Fibroblast of villous mesenchyme (primary cell): ENCODE measurements at places on chromosomes 13 and 19.

DNA sequence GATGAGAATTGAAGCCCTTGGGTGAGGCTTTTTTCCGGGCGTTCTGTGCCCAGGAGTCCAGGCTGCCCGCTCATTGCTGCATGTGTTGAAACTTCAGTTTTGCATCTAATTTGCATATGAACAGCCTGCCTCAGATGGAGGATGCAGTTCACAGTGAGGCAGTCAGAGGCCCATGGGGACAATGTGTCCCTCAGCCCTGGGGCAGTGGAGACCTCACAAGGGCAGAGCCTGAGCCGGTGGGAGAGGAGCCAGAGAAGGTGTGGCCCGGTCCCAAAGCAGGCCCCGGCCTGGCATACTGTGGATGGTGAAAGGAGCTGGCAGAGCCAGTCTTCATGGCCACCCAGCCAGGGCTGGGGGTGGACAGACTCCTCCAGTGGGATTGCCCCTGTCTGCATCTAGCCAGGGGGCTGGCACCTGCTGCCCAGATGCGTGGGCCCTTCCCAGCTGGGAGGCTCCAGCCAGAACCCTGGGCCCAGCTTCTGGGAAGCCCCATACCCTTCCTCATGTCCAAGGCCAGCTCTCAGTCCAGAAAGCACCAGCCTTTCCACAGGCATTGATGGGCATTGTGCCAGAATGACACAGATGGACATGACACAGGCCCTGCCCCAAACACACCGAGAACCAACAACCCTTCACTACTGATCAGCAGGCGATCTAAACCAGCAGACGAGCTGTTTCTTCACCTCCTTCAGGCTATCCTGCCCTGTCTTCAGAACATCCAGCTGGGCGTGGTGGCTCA, 32.9 kb upstream of the KCTD15 start:
- DNase-seq = no peak

DNA sequence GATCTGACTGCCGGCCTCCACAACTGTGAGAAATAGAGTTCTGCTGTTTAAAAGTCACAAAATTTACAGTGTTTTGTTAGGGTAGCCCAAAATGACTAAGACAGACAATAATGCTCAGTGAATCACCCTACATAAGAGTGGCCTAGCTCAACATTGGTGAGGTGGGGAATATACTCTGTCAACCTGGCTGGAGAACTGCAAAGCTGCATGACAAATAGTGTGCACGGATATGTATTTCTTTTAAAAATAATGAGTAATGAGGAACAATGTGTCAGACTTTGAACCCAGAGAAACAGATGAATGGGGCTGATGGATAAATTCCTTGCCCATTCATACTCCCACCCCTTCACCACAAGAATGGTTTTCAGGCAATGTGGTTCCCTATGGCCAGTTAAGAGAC, 372.4 kb downstream of the SUCLA2 start:
- no peak for DNase-seq

DNA sequence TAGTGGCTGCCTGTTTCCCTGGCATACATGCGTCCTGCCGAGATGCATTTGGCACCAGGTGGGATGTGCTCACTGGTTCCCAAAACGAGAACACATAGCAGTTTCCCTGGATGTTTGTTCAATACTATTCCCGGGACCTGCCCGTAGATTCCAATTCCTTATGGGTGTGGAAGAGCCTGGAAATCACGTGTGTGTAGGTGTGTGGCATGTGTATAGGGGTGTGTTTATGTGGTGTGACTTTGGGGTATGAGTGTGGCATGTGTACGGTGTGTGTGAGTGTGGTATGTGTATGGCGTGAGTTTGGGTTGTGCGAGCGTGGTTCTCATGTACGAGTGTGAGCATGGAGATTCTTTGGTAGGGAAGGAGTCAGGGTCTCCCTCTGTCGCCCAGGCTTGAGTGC, 2.9 kb upstream of the F7 start:
- no peak for DNase-seq

DNA sequence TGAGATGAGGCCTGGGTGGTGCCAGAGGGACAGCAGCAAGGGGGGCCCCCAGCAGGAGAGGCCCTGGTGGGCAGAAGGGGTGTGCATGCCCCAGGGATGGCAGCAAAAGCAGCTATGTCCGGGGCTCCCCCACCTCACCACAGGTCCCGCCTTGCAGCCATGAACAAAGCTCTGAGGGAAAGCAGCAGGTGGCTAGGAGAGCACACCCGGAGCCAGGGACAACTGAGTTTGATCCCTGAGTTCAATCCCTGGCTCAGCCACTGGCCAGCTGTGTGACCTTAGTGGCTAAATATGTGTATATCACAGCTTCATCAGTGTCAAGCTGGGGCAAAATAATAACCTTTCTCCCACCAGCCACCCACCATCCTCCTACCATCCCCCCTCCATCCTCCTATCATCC, 47.7 kb upstream of the KCTD15 start:
- no peak for DNase-seq
